B cell (primary cell): ENCODE measurements at places on chromosomes 6 and 20.

- DNase-seq: no peak
These were observed 113.4 kb downstream of the EYA2 start for GRCh38 chr20:47007826-47008655.

- DNase-seq: no peak
These were observed 7.0 kb downstream of the GTF2H5 start for GRCh38 chr6:158175111-158175510.

DNA sequence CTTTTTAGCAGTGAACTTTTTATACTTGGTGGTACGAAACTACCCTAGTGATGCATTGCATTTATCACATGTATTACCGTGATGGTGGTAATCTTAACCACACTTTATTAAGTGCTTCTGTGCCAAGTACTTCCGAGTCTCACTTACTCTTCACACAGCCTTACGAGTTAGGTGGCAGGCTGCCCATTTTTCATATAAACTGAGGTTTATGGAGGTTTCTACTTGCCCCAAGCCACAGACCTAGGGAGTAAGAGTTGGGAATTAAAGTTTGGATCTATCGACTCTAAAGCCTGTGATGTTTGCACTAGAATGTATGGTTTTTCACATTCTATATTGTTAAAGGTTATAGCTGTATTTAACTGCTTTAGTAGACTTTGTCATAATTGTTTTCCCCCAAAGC is 5.5 kb upstream of the PABPC1L start:
- DNase-seq: no peak

DNA sequence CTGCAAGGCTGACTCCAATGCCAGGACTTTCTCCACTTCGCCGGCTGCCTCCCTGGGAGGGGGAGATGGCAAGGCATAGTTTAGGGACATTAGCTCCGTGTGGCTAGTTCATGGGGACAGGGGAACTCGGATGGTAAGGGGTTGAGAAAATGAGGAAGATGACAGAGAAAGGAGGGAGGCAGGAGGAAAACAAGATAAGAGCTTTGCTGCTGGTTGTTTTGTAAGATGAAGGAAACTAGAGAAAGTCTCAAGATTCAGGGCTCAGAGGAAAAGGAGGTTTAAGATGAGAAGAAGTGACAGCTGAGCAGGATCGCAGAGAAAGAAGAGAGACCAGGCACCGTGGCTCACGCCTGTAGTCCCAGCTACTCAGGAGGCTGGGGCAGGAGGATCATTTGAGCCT is 180.9 kb upstream of the RREB1 start:
- DNase-seq: no peak

DNA sequence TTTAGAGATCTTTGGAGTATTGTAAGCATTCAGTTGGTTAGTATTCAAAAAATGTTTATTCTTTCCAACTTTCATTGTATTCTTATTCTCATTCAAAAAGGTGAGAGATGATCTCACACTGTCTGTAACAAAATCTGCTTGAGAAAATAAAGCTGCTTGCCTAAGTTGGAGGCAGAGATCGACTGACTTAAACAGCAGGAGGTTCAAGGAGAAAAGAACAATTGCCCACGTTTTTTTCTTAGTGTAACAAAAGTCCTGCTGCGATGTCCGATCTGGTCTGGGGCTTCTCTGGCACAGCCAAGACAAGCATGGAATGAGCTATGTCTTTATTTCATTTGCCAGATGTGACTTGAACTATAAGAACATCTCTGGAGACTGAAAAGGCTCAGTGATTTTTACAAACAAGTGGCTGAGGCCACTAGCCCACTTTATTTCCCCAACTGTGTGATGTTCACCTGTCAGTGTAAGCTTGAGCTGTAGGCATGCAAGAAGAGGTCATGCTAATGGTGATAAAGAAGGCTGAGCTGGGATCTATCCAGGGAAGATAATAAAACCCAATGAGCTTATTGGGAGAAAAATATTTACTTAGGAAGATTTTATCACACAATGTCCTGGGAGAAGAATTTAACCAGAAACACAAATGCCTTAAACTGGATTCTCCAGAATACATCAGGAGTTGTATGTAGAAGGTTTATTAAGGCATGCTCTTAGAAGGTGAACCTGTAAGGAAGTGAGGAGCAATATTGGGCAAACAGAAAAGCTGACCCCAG is 580.1 kb upstream of the BTBD3 start:
- no peak for DNase-seq

DNA sequence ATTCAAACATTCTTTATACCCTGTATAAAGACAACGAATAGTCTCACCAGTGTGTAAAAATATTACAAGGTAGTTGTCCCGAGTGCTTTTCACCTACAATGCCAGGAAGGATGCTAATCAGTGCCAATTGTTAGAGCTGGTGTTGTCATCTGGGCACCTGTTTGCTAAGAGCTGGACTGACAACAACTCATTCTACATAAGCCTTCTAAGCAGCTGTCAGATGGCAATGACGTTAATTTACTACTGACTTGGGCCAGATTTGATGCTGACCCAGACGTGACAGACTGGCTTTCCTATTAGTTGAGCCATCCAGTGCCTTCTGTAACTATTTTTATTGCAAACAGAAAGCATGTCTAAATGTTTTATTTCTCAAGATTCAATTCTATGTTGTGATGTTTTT is 355.2 kb downstream of the ADGRB3 start:
- no peak for DNase-seq

DNA sequence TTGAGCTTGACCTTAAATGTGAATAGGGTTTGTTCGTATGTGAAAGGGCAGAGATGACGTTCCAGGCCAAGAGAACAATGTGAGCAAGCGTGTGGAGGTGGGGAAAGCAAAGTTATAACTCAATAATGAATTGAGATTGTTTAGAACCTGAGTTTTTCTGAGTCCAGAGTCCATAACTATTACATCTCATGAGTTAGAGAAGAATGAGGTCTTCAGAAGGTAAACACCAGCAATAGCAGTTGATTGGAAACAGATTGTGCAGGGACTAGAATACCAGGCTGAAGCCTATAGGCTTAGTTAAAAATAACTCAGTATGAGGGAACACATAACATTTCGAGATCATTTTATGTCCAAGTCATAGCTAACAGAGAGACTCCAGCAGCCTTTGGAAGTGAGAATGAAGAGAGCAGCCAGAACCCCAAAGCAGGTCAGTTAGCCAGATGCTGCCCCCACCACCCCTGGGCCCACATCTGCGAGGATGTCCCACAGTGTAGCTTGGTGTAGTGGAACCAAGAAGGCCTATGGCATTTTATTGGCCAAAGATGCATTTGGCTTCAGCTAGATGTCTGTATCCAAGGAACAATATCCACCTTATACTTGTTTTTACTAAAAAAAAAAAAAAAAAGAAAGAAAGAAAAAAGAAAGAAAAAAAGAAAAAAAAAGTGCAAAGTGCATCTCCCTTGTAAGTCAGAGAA is 121.7 kb downstream of the TNFRSF21 start:
- no peak for DNase-seq

DNA sequence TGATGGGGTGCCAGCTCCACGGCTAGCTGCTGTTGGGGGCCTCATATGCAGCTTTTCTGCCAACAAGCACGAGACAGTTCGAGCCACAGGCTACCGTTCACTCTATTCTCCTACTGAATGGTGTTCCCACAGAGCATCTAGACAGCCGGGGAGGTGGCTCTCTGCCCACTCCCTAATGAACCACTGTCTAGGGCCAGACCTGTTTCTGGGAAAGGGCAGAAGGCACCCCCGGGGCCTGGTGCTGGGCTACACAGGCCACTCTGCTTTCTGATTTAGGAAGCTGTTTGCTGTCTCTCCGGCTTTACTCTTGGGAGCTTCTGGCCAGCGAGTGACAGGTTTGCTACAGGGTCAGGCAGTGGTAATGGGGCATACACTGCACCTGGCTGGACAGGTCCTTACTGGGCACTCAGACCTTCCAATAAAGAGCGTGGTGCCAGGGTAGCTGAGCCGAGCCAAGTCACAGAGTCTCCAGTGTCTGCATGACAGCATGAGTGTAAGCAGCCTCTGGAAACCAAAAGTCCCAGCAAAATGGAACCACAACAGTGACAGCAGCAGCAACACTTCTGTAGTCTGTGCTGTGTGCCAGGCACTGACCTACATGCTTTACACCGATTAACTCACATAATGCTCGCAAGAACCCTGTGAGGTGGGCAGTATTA is 8.4 kb downstream of the CCDC167 start:
- DNase-seq: no peak

DNA sequence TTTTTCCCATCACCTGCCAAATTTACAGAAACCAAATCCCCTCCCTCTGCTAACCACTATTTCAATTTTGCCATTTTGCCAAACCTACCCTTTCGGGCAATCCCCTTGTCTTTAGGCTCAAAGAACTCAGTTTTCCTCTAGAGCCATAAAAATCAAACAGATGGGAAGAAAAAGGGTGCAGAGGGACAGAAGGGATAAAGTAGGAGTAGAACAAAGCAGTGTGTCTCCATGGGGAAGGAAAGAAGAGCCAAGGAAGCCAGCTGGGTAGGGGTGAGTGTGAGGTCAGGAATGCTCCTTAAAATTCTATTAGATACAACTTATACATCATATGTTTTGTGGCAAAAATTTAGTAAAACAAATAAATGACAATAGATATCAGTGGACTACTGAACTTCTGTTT is 316.5 kb downstream of the BTBD9 start:
- no peak for DNase-seq

DNA sequence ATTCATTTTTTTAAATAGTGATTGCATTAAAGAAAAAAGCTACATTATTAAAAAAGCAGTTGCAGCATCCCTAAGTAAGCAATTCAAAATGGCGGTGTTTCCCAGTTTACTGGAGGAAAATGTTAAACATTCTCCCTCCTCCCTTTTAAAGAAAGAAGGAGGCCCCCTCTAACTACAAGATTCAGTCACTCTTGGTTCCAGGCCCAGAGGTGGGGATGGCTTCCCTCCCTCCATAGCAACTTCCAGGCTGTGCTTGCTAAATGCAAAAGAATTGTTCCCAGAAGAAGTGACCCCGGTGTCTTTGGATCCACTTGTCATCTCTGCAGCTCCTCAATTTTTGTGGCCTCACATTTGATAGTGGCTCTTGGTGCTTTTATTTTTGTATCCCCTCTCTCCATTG is 165.9 kb downstream of the SOBP start:
- no peak for DNase-seq

- DNase-seq: no peak
These were observed 1028.3 kb upstream of the EYS start for GRCh38 chr6:66735106-66735890.
